ENCODE measurements at places on chromosomes 16 and 17.

GRCh38 chr17:12536472-12536871, 129.2 kb upstream of the MYOCD start:
- no peak for DNase-seq

GRCh38 chr16:63461248-63461841, 1425.1 kb upstream of the CDH8 start:
- DNase-seq = peak; percentile 66

DNA sequence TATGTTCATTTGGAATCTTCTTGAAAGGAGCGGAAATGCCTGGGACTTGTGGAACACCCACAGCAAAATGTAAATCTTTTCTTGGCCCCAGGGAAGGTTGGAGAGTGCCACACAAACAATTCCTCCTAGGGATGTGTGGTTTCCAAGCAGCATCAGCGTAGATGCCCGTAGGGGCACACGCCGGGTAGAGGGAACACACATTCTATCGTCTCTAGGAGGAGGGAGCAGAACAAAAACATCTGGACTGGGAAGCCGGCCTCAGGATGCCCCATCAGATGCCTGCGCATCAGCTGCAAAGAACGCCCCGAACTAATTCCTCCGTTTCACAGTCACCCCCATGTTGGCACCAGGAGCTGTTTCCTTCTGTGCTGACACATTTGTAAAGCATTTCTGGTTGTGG, 357.9 kb upstream of the ZFHX3 start:
- no peak for DNase-seq

- DNase-seq = no peak
Measured at GRCh38 chr16:75118943-75119539, 2.5 kb upstream of the LDHD start.

DNA sequence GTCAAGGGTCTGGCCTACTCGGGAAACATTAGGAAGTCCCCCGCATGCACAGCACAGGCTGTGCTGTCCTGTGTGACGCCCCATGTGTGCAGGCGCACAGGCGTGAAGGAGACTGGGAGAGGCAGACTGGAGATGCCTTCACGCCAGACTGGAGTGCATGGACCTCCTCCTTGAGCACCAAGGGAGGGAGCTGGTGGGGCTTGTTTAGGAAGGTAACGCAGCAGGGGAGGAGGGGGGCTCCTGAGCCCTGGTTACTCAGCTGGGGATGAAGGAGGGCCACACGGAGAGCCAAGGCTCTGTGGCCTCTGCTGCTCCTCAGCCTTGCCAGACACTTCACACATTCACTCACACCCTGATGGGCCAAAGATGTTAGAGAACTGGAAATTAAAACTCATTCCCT, 7.7 kb downstream of the HSDL1 start:
- DNase-seq = no peak

DNA sequence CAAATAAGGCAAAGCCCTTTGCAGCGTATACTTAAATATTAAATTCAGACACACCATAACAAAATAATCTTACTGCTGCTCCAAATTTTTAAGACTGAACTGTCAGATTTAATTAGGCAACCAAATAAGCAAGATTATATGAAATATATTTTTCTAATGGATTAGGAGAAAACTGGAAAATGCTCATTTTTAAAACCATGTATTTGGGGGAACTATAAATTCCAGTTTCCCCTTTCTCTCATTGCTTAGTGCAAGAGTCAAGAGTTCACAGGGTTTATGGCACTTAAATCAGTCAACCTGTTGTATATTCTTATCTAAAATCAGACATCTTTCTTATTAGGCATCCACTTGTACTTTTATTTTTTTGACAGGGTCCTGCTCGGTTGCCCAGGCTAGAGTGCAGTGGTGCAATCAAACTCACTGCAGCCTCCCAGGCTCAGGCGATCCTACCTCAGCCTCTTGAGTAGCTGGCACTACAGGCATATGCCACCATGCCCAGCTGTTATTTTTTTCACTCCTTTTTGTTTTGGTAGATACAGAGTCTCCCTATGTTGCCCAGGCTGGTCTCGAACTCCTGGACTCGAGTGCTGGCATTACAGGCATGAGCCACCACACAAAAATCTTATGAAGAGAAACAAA, 2.1 kb upstream of the KANSL1 start:
- no peak for DNase-seq

GRCh38 chr17:79808763-79809529, 12.1 kb upstream of the CBX8 start:
- DNase-seq = no peak

- DNase-seq = peak; percentile 3
Measured at GRCh38 chr17:60743799-60744198, 66.1 kb downstream of the BCAS3 start.

- DNase-seq = no peak
Measured at GRCh38 chr16:55779402-55780094, 53.3 kb downstream of the CES1 start.

- no peak for DNase-seq
Measured at GRCh38 chr16:24753000-24753399, 23.5 kb downstream of the TNRC6A start.

GRCh38 chr16:73154063-73154870, 106.3 kb upstream of the ZFHX3 start:
- peak; percentile 76 for DNase-seq

DNA sequence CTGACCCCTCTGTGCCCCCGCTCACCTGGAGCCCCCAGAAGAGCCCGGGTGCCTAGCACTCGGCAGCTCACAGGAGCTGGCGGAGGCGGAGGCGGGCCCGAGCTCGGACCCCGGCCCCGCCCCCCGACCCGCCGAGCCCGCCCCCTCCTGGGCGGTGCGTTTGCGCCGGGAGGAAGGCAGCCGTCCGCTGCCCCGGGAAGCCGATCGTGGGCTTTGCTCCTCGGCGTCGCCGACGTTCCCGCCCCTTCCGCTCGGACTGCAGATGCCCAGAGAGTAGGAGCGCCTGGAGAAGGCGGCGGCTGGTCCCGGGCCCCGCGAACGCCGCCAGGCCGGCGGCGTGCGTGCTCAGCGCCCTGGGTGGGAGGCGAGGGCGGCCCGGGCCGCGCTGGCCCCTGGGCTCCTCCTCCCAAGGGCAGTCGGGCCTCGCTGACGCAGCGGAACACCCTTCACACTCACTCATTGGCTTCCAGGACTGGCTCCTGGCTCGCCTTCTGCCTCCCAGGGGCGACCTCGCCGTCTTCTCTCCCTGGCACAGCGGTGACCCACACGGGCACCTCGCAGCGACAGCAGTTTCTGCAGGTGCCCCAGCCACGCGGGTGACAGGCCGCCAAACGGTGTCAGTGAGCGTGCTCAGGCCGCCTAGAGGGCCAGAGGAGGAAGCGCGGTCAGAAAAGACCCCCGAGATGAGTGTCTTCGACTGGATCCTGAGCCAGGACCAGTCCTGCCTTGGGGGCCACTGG, at the start of gene PLSCR3:
PLSCR3 (minus strand) TSS at position 74 of the 740 bp plus-strand sequence. CDS start 415 bp downstream, outside the sequence.
- peak; percentile 48 for DNase-seq

DNA sequence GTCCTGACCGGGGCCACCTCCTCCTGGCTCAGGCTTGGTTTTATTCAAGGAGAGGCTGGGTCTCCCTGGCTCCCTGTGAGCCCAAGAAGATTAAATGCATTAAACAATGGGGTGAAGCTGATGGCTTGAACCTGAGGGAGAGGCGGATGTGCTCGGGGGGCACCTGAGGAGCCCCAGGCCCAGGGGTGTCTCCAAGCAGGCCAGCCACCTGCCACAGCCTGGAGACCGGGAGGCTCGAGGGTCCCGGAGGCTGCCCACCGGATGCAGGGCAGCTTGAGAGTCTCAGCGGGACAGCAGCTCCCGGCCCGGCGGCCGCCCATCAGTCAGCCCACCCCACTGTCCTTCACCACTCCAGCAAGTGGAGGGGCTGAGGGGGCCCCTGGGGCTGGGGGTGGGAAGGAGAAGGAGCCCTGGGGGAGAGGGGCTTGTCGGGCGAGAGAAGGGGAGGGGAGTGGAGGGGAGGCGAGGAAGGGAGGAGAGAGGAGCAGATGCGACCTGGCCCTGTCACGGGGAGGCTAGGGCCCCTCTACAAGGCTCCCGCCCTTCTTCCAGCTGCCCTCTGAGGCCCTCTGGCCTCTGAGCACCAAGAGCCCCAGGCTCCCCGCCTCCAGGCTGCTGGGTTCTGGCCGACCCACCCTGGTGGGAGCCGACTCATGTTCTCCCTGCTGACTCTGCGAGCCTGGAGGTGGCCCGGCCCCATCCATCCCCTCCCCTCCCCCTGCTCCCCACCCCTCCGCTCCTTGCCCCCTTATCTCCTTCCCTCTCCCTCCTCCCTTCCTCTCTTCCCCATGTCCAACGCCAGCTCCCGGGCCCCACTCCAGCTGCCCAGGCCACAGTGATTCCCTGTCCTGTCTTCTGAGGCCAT, 13.2 kb downstream of the CD7 start:
- DNase-seq = no peak

- peak; percentile 32 for DNase-seq
Measured at GRCh38 chr16:19748389-19749168, 30.5 kb downstream of the IQCK start.

DNA sequence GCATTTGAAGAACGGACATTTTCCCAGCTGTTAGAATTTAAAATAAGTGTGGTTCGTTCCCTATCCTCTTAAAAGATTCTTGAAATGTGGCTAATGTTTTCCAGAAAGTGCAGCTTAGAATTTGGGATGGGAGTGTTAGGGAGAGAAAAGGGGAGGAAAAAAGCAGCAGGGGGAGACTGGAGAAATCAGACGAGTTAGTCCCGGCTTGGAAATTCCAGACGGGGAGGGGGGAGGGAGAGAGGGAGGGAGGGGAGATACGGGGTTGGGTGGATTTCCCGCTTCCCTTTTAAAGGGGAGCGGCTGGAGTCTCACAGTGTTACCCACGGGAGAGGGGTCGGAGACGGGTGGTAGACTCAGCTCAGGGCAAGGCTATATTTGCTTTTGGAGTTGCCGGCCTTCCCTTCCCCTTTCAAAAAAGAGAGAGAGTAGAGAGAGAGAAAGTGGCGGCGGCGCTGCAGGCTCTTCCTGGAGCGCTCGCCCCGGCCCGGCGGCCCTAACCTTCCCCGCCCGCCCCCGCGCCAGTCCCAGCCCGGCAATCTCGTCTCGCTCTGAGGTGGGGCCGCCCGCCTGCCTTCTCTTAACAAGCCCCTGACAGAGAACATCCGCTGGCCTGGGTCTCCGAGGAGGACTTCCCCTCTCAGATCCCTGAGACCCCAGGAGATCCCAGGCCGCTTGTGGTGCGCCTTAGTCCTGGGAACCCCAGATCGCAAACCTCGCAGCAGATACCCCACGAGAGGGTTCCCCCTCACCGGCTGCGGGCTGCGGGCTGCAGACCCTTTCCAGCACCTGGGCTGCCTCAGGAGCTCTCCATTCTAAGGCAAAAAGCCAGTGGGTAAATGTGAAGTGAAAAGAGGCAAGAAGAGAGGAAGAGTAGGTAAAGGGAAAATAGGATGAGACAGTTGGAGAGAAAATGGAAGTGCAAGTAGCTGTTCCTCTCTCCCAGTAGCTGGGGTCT, 6.6 kb downstream of the IGF2BP1 start:
- no peak for DNase-seq

- no peak for DNase-seq
Measured at GRCh38 chr16:17138801-17139200, 332.0 kb downstream of the XYLT1 start.

DNA sequence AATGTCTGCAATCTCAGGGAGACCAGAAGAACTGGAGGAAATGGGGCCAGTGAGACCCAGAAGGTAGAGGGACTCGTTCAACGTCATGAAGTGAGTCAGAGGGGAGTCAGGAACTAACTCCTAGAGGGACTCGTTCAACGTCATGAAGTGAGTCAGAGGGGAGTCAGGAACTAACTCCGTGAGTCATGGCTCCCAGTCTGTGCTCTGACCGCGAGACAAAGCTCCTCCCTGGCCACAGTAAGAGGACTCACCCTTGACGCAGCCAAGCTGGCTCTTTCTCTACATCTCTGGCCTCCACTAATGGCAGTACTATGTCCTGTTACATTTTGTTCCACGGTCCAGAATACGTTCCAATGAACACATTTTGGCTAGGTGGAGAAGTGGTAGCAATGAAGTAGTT, 902.5 kb downstream of the KCNJ2 start:
- DNase-seq = peak; percentile 0

DNA sequence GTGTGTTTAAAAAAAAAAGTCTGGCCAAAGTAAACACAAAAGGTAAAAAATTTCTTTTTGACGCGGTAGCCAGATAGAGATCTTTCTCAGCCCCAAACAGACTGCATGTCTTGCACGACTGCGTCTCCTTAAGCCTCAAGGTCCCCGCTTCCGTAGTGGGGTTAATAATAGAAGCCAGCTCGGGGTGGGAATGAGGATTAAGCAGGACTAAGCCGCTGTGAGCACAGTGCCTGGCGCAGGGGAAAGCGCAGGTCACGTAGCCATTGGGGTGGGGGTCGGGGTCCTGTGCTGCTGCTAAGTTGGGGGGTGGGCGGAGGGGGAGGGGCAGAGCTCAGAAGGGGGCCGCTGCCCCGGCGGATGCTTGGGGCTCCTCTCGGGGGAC, 521 bp downstream of the GGA2 start:
- DNase-seq = peak; percentile 37

DNA sequence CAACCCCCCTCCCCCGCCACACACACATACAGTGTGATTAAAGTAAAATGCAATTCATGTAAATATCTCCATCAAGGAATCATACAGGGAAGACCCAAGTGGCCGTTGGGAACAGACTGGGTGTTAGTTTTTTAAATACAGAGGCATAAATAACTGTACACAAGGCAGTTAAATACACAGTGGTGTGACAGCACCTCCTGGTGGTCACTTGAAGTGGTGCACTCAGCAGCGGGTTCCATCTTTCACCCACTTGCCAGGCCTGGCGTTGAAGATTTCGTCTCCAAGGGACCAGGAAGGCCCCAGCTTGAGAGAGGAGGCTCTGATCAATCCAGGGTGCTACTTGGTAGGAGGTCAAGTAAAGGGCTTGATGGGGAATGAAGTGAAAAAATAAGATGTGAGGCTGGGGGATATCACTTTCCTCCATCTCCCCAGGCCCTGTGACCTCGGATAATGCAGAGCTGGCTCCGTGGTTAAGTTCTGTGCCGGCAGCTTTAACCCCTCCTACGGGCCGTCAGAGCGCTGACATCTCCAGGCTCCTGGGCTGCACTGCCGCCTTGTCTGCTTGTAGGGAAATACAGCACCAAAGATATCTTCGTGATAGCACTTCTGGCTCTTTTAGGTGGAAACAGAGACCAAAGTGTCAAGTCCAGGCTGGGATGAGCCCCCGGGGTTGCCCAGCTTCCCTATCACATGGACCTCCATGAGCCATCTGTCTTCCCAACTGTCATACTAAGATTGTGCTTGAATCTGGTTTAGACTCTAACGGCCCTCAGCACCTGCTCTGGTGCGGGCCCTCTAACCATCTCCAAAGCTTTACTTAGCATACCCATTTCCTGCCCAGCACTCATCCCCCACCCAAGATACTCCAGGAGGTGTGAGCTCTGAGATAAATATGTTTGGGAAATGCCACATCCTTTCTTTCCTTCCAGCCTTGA, 20.7 kb downstream of the LGALS9 start:
- peak; percentile 22 for DNase-seq

DNA sequence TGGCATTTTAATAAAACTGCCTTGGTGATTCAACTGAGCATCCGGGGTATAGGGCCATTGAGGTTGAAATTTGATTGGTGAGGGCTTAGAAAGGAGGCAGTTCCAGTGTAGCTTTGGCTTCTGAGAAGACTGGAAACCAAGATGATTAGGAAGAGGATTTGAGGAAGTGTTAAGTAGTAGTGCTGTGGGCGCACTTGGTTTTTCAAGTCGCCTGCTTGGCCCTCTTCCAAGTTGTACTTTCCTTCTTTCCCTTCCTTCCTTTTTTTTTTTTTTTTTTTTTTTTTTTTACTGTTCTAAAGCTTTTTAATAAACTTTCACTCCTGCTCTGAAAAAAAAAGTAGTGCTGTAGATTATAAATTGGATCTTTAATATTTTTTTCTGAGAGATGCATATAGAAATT, 320.5 kb downstream of the UTP18 start:
- DNase-seq = no peak

All from dermis microvascular lymphatic vessel endothelial cell (primary cell).